Stimulated activated CD8-positive, alpha-beta memory T cell treated with anti-CD3 and anti-CD28 coated beads, Interleukin-4, amount 100 ng/mL, for 4 hours (primary cell): ENCODE measurements at places on chromosomes 5 and 9.

- no peak for DNase-seq
Measured at GRCh38 chr5:178293815-178294214, 61.2 kb upstream of the PHYKPL start.

DNA sequence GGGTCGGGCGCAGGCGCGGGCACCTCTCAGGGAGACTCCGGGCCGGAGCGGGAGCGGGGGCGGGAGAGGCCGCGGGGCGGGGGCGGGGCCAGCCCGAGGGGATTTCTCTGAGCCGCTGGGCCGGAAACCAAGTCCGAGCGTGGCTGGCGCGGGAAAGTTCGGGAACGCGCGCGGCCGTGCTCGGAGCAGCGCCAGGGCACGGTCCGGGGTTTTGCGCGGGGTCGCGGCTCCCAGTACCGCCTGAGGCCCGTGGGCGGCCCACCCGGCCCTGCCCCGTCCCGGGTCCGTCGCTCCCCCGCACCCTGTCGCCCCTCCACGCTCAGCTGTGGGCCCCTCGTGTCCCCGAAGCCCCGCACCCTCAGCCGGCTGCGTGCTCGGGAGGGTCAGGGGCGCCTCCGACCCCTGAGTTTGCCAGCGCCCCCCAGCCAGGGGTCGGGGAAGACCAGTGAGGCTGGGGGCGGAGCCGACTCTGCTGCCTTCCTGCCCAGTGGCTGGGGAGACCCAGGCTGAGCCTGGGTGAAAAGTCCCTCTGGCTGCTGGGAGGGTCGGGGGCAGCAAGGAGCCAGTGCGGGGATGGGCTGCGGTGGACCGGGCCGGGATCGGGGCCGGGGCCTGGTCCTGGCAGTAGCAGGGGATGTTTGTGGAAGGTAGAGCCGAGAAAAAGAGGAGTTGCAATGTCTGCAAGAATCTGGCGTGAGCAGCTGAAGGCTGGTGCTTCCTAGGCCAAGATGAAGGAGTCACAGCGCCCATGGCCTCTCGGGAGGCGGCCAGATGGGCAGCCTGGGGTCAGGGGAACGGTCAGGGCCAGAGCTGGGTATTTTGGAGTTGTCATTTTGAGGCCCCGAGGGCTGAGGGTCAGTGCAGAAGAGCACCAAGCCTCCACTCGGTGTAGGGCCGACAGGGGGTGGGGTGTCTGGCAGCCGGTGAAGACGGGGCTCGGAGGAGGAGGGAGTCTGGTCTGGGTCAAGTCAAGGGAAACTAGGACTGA lies 588 bp downstream of the TRAF2 start:
- no peak for DNase-seq

DNA sequence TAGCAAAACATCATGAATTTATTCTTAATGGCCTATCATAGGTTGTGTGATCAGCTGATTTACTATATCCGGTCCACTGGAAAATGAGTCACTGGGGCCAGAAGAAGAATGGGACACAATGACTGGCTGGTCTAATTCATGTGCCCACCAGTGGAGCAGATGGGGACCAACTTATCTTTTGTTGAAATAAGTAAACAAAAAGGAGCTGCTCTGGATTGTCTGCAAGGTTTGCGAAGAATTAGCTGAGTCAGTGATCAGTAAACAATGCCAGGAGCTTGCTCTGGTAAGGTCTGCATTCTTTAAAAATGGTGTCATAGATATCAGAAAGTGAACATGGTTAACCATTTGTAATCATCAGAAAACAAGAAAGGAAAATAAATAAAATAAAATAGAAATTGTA lies 128.0 kb downstream of the RASEF start:
- DNase-seq, result no peak

- DNase-seq, result no peak
Measured at GRCh38 chr5:32419791-32420190, 24.7 kb downstream of the ZFR start.

DNA sequence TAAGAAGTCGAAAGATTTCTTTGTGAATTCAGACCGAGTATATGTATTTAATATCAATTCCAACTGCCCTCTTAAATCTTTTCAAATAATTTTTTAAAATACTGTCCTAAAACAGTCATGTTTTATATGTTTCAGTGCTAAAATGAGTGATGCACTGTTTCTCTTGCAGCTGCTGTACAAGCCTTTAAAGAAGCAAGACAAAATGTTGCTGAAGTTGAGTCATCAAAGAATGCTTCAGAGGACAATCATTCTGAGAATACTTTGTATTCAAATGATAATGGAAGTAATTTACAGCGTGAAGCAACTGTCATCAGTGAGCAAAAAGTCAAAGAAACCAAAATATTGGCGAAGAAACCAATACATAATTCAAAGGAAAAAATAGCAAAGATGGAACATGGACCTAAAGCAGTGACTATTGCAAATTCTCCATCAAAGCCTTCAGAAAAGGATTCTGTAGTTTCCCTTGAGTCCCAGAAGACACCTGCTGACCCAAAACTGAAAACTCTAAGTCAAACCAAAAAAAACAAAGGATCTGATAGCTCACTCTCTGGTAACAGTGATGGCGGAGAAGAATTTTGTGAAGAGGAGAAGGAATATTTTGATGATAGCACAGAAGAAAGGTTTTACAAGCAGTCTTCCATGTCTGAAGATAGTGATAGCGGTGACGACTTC lies 58.0 kb downstream of the LOX start:
- DNase-seq, result no peak

DNA sequence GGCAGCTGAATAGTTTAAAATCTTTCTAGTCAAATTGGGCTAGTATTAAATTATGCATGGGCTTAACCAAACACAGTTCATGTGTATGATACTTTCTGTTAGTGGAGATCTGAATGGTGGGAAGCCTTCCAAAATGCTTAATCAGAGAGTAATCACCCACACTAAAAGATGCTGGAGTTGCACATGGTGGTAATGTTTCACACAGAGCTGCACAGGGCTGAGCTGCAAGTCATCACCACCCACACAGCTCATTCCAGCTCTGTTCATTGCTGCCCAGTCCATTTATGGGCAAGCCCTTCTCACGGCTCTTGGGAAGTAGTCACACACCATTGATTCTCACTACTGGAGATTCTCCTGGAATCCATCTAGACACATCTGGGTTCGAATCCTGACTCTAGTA lies 351.5 kb upstream of the KCNN2 start:
- no peak for DNase-seq
